PC-3 (cell line): ENCODE measurements at places on chromosomes 3 and 15. TPM values are rescaled to one million over a fixed set of nuclear protein-coding genes. Genes with fewer than 3 reads are reported as not detected.

The LSAMP gene
- 0.15 TPM in 1 of 2 replicates, not detected in the other for total RNA-seq

The CCR9 gene
- not detected in 2 replicates for total RNA-seq

The ZNF385D gene
- 2.9 and 5.9 TPM in 2 replicates for total RNA-seq

The SCN11A gene
- not detected in 2 replicates for total RNA-seq

The MKRN2OS gene
- 6.6 and 7.9 TPM in 2 replicates for total RNA-seq

The CHDH gene
- 3.2 and 5.1 TPM in 2 replicates for total RNA-seq

The PRR23E gene
- not detected in 2 replicates for total RNA-seq
